ENCODE measurements at places on chromosomes 7 and 10. TPM values are rescaled to one million over a fixed set of nuclear protein-coding genes. Genes with fewer than 3 reads are reported as not detected.

GRCh38 chr10:124236816-124237215 is 143.4 kb upstream of the CHST15 start:
- DNase-seq: no peak

- DNase-seq: no peak
Observed at GRCh38 chr10:17084258-17084657, 45.4 kb downstream of the CUBN start.

DNA sequence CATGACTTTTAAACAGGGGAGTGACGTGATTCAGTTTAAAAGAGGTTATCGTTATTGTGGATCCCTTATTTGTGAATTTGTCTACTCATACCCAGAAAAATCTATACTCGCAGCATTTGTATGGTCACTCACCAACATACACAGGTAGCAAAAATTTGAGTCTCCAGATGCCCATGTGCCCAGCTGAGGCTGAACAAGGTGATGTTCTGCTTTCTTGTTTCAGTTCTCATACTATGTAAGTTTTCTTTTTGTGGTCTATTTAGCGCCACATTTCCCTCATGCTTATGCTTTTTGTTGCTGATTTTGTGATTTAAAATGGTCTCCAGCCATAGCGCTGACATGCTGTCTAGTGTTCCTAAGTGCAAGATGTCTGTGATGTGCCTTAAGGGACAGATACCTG is 312.9 kb upstream of the SEMA3A start:
- DNase-seq: no peak

- no peak for DNase-seq
Observed at GRCh38 chr10:75679536-75679935, 248.1 kb downstream of the LRMDA start.

DNA sequence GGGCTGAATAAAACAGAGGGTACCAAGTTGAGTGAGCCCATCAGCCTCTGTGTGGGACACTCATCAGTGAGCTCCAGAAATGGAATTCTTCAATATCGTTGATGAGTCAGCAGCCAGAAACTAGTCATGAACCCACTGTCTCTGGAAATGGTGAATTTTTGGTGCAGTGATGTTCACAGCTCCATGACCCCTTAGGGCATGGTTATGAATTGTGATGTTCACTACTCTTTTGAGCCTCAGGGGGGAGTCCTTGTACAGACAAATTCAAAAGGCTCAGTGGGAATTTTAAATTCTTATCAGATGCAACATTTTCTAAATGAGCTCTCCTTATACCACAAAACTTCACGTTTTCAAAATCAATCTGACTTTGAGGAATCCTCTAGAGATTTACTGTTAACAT is 335.7 kb downstream of the PHTF2 start:
- no peak for DNase-seq

DNA sequence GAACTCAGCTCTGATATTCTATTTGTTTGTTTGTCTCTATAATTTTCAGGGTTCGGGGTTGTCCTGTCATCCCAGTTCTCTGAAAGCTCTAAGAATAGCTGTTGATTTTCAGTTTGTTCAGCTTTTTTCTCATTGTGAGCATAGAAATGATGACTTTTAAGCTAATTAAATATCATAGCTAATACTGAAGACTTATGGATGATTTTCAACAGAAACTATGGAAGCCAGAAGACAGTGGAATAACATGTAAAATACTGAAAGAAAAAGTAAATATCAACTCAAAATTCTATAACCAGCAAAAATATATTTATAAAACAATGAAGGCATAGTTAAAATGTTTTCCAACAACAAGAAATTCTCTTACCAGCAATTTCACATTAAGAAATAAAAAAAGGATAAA is 96.4 kb upstream of the ETV1 start:
- no peak for DNase-seq

DNA sequence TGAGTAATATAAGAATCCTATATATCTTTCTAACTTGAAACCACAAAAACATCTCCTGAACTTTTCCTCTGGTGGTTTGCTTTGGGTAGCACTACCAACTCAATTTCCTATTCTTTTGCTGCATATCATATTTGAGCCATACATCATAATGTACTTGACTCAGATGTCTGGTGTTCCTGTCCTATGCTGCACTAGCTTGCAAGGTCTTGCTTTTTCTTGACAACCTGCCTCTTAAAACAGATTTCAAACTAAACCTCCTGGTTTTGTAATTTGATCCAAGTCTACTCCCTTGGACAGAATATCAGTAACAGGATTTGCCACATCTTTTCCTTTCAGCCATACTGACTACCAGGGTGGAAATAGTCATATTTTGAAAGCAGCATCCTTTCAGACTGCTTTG is 520.3 kb upstream of the LRRTM3 start:
- no peak for DNase-seq

DNA sequence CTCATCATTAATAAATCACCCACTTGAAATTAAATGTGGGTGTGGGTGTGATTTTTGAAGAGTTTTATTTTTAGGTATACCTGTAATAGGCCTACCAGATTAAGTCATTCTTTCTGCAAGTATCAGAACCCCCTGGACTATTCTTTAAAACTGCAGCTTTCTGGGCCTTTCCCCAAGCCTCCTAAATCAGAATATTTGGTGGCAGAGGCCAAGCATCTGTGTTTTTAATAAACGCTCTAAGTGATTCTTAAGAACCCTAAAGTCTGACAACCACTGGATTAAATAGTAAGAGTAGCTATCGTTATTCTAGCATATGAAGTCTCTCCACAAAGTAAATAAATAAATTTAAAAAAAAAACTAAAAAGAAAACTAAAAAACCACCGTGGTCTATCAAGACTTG is 703.0 kb upstream of the NRP1 start:
- no peak for DNase-seq

DNA sequence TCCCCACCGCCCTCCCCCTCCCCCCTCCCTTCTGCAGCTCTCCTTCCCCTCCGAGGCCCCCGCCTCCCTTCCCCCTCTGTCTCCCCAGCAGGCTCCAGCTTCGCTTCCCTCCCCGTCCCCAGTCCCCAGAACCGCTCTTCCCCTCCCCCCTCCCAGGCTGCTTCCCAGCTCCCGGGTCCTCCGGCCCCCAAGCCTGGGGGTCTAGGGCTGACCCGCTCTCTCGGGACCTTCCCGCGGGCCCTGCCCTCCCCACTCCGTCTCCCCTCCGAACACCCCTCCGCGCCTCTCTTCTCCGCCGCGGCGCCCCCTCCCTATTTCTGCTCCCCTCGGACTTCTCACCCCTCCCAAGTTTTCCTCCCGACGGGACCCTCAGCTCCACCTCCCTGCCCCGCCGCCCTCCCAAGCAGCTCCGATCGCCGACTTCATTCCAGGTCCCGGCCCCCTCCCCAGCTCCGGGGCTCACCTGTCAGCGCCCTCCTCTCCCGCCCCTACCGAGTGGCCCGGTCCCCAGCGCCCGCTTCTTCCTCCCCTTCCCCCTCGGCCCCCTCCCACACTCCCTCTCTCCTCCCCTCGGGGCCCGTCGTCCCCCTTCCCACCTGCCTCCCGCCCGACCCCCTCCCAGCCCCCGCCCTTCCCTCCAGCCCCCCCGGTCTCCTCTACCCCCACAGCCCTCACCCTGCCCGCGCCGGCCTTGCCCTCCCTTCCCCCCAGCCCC is 990 bp downstream of the ZNF467 start:
- DNase-seq: no peak

DNA sequence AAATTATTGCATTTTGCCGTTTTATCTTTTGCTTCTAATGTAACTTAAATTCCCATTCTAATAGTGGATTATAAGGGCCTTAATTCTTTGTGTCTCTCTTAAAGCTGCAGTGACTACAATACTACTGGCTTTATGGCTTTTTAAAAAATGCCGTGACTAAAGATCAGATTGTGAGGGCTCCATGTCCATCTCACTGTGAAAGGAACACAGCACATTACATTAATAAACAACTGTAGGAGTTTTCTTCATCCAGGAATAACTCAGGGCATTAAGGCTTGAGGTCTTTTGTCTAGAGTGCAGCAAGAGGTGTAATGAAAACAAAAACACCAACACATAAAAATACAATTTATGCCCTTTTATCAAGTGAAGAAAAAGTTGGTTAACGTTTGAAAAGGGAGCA is 205.3 kb downstream of the SKAP2 start:
- no peak for DNase-seq

- DNase-seq: no peak
Observed at GRCh38 chr10:116723428-116724281, 18.7 kb downstream of the HSPA12A start.

DNA sequence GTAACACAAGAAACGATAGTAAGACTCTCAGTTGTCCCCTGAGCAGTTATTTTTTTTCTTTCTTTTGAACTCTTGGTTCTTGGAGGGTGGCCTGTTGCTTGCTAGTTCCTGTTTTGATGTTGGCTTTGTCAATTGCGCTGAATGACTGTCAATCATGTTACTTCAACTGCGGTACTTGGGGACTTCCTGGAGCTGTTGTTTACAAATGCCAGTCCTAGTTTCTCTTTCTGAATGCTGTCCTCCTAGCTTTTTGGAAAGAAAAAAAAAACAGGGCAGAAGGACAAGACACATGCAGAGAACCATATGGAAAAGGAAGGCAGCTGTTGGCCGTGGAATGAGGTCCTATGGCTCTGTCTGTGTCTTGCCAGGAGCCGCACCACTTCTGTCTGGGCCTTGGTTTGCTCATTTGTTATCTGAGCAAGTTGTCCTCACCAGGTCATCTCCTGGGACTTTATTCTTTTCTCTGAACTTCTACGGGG is 7.0 kb upstream of the PDCD4 start:
- DNase-seq: no peak

DNA sequence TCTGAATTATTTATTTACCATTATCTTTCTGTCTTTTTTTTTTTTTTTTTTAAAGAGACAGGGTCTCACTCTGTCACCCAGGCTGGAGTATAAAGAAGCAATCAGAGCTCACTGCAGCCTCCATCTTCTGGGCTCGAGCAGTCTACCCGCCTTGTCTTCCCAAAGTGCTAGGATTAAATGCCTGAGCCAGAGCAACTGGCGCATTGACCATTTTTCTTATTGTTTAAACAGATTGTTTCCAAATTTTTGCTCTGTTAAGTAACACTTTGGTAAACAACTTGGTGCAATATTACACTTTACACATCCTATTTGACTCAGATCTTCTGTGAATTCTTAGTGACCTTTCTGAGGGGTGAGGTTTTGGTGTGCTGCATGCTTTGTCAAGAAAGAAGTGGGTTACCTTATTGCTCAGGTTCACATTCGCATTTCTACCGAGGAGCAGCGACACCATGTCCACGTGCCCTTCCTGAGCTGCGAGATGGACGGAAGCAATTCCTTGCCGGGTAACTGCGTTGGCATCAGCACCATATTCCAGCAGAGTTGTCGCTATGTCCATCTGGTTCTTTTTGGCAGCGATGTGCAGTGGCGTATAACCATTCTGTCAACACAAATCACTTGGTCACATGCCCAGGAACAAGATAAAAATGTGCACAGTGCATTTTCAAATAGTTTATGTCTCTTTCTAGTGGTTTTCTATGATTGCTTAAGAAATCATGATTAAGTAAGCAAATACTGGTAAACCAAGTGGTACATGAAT is 203.2 kb downstream of the ANK3 start:
- no peak for DNase-seq

DNA sequence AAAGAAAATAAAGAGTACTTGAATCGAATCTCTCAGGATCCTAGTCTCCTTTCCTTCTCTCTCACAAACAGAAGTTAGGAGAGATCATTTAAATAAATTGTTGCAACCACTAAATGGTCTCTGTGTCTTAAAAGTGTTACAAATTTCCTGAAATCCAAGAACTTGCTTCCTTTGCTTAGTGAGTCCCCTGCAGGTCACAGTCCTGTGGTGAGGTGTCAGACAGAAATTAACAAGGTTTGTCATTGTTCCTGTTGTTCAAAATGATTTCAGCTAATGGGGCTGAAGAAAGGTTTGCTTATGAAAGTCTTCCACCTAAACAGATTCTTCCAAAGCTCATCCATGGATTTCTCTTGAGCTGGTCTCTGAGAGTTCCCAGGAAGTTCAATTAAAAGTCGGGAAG is 151.6 kb upstream of the SLC26A5 start:
- DNase-seq: no peak

DNA sequence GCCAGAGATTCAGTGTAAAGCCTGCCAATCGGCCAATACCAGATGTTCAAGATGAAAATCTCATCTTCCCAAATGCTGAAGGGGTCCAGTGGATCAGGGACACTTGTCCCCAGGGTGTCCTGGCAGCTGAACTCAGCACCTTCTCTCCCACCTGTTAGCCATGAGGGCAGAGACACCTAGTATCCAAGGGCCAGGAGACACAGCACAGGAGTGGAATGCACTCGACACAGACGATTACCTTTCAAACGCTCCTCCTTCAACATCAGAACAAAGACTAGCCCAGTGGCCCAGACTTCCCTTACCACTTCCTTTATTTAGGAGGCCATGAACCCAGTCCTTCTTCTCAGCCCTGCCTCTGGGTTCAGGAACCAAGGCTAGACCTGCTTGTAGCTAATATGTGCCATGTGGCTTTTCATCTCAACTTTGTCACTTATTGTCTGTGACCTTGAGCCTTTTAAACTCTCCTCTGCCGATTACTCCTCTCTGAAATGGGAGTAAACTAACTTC is 180.3 kb upstream of the PLXNA4 start:
- no peak for DNase-seq

DNA sequence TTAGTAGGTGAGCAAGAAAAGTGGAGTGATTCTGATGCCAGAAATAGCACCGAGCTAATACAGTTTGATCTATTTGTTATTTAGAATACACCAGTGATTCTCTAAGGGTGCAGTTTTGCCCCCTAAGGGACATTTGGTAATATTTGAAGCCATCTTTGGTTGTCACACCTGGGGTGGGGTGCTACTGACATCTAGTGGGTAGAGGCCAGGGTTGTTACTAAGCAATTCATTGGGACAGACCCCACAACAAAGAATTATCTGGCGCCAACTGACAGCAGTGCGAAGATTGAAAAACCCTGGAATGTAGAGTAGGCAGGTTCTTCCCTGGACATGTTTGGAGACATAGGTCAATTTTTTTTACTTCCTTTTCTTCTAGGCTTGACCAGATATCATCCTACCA is 14.6 kb downstream of the PALS2 start:
- no peak for DNase-seq

- no peak for DNase-seq
Observed at GRCh38 chr7:33710608-33711007, 194.7 kb upstream of the BMPER start.

GRCh38 chr7:91814189-91814588 is 66.3 kb downstream of the MTERF1 start:
- DNase-seq: no peak

- DNase-seq: no peak
Observed at GRCh38 chr7:129439963-129440625, 5.9 kb downstream of the STRIP2 start.

GRCh38 chr10:63651864-63652263 is 130.7 kb downstream of the REEP3 start:
- no peak for DNase-seq

ELFN1 gene
- total RNA-seq: 3.4 TPM

GPR37 gene
- 12.0 TPM for total RNA-seq

ENO4 gene
- 0.19 TPM for total RNA-seq

NUTM2B gene
- 0.37 TPM for total RNA-seq

ADAM22 gene
- 0.25 TPM for total RNA-seq

RPP38 gene
- total RNA-seq: 8.4 TPM

GSTO1 gene
- total RNA-seq: 137 TPM

ARHGEF35 gene
- 1.3 TPM for total RNA-seq

UBTD1 gene
- total RNA-seq: 2.7 TPM

MMP21 gene
- total RNA-seq: 0.37 TPM

STEAP1B gene
- 0.08 TPM for total RNA-seq

TMEM140 gene
- total RNA-seq: 34.3 TPM

ZP3 gene
- total RNA-seq: 0.25 TPM

Measured in liver (tissue), 10 donors.